ENCODE measurements at places on chromosomes 7 and 10.

GRCh38 chr7:16774986-16775385, 21.4 kb downstream of the TSPAN13 start:
- DNase-seq, result no peak

DNA sequence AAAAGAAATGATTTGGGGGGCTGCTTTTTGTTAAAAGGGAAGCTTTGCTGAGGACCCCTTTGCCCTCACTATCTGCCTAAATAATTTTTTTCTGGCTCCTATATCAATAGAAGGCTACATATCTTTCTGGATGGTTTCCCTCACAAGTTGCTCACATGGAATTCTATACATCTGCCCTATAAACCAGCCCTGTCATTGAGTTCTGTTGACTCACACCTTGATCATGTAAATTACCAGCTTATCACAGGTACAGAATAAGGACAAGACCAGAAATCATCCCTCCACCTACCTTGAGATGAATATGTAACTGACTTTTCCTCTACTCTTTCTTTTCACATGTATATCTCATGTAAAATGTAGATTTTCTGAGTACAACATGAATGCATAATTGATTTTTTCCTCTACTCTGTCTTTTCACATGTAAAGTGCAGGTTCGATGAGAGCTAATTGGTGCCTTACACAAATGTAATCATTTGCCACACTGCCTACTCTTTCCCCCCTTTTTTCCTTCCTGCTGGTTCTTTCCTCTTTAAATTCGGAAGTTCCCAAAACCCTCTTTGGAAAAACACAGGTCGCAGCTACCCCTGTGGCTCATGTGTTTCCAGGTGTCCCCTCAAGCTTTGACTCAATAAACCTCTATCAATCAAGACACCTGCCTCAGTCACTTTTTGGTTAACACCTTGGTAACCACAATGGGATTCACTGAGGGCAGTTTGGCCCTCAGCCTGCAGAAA, 12.5 kb downstream of the CYP3A43 start:
- DNase-seq, result no peak

GRCh38 chr7:141463986-141464385, 87.2 kb upstream of the AGK start:
- no peak for DNase-seq

DNA sequence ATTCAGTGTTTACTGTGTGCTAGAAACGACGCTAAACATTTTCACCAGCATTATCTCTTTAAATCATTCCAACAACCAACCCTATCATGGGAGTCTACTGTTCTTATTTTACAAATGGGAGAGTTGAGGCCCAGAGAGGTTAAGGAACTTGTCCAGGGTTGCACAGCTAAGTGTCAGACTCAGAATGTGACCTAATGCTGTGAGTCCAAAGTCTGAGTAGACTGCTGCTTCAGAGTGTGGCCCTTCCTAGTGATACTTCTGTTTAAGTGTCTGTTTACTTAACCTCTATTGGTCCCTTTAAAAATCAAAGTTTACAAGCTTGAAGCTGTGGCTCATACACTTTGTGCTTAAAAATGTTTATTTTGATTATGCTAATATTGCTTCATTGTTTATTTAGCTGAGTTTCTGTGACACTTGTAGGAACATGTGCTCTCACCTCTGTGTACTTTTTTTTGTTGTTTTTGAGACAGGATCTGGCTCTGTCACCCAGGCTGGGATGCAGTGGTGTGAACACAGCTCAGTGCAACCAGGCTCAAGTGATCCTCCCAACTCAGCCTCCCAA, 84.4 kb upstream of the SYPL1 start:
- DNase-seq, result no peak
